ENCODE measurements at places on chromosomes 1 and 21.

GRCh38 chr1:210587566-210587965, 258.9 kb downstream of the HHAT start:
- DNase-seq: no peak

GRCh38 chr1:33150522-33150921, 31.3 kb downstream of the TRIM62 start:
- DNase-seq: no peak

GRCh38 chr1:151326619-151327222, 495 bp downstream of the PI4KB start:
- no peak for DNase-seq

DNA sequence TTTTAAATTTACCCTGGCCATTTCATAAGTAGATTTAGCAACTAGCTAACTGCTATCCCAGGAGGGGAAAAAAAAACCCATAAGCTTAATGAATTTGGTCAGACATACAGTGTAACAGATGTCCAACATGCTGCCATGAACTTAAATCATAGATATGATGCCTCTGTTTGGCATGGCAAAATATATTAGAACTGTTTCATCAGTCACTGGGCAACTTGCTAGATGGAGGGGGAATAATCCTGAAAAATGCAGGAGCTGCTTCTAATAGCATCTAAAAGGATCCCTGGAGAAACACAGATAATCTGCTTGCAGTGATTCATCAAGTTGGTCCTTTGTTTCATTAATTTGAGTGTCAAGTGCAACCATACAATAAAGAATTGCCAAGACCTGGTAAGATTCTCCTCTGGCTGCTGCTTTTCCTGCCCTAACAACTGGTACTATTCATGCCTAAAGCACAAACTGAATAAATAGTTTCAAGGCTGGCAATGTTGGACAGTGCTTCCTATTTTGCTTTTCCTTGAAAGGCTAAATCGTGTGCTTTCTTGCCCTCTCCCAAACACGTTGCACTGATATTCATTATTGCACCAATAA, 1.5 kb upstream of the ST6GALNAC5 start:
- no peak for DNase-seq

- no peak for DNase-seq
Observed at GRCh38 chr1:199834711-199835110, 192.8 kb upstream of the NR5A2 start.

DNA sequence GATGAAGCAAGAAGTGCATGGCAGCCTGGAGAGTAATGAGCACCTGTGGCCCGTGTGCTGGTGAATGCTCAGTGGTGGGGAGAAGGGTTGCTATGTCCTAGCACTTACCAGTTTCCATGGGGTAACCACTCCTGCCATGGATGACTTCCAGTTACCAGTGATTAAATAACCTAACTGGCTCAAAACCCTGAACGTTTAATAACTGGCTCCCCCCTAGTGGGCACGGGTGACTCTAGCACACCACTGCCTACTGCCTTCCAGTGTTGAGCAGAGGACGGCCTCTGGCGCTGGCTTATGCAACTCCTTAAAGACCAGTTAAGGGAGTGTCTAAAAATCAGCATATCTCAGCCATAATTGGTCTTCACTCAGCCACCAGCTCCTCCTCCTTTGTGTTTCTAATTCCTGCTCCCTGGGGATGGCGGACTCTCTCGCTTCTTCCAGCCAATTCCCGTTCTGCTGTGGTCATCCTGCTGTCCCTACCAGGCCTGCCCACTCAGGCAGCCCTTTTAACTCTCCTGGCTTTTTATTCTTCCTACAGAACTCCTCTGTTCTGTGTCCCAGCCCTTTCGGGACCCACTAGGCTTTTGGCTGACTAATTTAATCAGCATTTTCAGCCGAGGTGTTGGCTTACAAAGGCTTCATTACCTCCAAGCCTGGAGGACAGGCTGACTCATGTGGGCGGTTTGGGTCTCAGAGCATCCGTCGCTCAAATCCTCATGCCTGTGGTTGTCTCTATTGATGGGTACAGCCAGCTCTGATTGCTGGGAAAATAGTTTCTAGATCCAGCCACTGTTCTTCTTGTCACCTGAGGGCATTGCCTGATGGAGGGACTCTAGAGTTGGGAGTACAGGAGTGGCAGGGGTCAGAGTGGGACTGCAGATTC, 332.4 kb downstream of the CAMTA1 start:
- no peak for DNase-seq

DNA sequence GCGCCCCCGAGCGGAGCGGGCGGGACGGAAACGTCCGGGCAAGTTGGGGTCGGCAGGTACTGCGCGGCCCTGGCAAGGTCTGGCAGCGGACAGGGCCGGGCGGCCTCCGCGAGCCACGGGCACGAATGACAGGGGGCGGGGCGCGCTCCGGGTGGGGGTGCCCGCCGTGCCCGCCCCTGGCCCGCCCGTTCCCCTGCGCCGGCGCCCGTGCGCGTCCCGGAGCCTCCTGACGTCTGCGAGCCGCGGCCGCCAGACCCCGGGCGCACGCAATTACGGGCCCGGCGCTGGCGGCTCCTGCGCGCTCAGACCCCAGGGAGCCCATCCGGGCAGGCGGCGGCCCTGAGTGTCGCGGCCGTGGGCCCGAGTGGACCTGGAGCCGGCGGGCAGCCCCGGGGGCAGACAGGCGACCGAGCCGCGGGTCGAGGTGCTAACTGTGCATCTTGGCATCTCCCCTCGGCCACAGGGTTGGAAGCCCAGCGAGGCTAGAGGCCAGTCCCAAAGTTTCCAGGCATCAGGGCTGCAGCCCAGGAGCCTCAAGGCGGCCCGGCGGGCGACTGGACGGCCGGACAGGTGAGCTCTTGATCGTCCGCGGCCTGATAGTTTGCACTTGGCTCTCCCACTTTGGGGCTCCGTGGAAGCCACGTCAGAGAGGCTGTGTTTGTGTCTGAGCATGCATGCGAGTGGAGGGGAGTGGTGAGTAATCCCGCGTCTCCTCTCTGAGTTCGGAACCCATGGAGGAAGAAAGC, 918 bp downstream of the MIB2 start:
- DNase-seq: no peak

DNA sequence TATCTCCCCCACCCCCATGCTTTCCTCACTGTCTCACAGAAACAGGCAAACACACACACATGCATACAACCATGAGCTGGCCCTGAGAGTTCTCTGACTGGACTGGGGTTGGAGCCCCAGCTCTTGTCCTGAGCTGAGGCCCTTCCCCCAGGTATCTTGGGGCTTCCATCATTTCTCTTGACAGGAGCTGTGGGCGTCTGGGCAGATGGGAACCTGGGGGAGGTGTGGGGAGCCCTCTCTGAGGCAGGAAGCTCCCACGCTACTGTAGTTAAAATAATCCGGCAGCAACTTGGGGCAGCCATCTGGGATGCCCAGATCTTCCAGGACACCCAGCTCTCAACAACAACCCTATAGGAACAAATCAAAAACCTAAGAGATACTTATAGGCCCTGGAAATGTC, 2.7 kb upstream of the KIF21B start:
- DNase-seq: no peak

- no peak for DNase-seq
Observed at GRCh38 chr1:44375547-44375946, 20.5 kb upstream of the ERI3 start.

DNA sequence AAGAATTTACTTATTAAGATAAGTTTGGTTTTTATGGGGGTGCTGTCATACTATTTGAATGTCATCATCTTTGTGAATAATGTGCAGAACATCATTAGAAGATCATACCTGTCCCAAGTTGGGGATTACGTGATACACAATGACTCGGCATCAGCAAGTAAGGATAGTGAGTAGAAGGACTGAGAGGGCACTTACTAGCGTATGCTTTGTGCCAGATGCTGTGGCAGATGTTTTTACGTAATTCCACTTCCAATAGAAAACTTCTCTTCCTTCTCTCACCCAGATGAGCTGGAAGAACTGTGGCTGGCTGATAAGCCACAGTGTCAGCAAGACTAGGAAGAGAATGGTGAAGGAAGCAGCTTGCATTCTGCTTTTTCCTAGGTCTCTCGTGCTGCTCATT, 28.1 kb upstream of the TGFB2 start:
- DNase-seq: no peak

DNA sequence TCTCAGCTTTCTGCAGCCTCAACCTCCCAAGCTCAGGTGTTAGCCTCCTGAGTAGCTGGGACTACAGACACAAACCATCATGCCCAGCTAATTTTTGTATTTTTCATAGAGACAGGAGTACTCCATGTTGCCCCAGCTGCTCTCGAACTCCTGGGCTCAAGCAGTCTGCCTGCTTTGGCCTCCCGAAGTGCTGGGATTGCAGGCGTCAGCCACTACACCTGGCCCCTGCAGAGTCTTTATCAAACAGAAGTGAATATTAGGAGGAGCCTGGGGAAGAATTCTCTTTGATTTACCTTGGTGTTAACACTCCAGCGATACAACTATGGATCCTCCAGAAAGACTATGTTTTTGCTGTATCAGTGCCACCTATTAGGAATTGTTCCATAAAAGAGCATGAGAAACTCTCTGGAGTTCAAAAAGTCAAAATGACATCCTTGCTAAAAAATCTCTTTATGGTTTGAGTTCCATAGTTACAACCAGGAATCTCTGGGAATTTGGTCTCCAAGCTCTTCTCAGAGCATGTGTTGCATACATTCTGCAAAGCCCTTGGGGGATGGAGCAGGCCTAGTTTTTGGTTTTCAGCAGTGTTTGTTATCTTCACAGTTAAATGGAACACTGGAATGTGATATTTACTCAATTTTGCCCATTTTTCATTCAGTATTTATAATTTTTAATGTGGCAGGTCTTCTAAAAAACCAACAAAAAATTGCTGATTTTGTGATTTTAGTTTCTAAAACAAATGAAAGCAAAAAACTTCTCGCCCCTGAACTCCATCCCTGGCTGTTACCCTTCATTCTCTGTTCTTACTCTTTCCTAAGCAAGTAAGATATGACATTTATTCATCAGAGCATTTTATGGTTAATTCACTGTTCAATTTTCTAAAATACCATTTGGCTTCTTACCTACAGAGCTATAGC, 77.3 kb downstream of the OLFML2B start:
- DNase-seq: no peak

GRCh38 chr1:221766210-221766609, 24.3 kb upstream of the DUSP10 start:
- DNase-seq: no peak

DNA sequence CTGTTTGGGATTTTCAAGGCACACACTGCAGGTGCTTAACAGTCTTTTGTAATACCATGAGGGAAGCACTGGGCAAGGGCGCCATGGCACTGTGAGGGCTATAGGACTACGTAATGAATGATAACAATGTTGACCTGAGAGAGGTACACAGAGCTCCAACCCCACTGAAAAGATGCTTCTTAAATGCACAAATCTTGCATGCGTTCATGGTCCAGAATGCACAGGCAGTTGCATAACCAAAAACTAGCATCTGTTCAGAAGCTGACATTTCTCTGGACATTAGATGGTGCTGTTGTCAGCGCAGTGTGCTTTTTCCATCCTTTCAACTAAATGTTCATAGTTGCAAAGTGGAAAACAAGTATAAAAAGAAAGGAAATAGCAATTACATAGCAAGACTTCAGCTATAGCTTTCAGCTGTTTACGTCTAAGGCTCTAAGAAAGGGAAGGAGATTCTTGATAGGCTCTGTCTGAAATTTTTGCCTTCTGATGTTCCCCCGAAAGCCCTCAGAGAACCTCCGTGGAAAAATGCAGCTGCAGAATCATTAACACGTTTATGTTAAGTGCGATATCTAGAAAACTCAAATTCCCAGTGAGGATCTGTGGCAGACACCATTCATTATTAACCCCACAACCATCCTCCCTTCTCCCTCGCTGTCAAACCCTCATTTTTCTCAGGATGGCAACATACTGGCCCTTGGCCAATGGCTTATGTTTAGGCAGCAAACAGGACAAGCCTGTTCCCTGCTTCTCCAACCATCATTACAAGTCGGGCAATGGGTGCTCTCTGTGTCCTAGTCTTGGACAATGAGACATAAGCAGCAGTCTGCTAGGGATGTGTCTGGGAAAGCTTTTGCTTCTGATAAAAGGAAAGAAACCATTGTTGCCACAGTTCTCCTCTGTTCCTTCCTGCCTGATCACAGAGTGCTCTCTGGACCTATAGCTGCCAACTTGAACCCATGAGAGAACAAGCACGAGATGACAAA, 8.2 kb upstream of the TARBP1 start:
- DNase-seq: peak; percentile 29

- DNase-seq: no peak
Observed at GRCh38 chr21:31342348-31342747, 1.7 kb downstream of the TIAM1 start.

DNA sequence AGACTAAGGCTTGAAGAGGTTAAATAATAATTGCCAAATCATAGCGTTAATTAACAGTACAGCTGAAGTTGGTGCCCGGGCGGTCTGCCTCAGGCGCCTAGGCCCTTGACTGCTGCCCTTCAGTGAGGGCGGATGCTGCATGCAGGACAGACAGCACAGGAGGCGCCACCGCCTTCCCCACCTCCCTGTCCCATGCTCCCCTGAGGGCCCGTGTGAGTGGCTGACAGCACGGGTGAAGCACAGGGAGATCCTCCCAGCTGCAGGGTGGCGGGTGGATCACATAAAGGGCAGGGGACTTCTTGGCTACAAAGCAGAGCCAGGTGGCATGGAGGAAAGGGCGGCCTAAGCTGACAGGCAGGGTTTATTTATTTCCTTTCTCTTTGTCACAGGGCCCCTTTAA, 49.1 kb downstream of the DDX20 start:
- no peak for DNase-seq

DNA sequence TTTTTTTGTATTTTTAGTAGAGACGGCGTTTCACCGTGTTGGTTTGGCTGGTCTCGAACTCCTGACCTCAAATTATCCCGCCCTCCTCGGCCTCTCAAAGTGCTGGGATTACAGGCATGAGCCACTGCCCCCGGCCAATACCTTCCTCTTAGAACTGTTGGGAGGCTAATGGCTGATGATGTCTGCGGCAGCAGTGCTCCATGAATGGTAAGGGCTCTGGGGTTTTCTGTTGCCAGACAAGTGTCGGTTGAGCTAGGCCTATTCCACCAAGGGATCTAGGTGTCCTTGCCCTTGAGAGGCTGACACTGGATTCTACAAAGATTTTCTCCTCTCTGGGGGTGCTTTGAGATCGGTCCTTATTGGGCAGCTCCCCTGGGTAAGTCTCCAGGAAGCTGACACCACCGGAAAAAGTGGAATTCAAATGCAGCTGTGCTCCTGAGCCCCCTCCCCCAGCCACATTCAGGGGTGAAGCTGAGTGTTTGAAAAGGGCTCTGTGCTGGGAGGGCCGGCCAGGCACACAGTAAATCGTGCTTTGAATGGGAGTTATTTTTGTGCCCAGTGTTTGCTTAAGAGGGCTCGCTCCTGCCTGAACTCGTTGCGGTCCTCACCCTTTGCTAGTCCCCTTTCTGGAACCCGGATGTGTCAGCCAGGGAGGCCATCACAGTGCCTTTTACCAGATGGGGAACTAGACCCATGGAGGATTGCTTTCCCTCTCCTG, 5.2 kb downstream of the SOX13 start:
- peak; percentile 59 for DNase-seq

Measured in NCI-H2107 (cell line).